Kasumi-1 (cell line): ENCODE measurements at places on chromosomes 11 and 22.
A peak's percentile ranks its signal among the peaks of the same experiment; 100 is the strongest.

DNA sequence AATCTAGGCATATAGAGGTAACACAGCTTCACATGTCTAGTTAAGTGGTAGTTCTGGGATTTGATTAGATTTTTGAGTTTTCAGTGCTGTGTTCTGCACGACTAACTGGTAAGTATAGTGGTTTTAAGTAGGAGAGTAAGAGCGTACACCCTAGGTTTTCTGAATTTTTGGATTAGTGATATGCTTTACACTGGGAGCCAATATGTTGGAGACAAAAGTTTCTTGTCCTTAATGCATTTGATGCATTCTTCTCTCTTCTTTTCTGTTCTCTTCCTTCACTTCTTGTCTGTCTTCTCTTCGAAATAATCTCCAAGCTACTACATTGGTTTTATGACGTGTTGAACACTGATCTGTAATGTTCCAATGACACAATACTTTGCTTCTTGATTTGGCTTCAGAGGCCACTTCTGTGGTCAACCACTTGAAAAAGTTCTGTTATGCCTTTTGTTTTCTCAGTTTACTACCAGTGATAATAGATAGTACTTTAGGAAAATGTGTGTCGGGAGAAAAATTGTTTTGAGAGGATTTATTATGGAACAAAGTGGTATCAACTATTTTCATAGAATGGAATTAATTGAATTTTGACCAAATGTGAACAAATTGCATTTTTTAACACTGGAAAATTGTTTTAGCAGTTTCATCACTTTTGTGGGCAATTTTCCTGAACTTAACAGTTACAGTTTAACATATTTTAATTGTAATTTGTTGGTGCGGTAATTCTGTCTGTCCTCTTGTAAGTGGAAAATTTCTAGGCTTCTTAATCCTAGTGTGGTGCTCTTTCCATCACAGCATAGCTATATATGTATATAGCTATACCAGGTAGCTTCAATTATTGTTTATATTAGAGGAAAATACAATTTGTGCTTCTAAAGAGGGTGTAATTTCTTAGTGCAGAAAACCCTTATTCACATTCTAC lies 2.6 kb downstream of the PDE3B start:
- DNase-seq, result peak; percentile 45

DNA sequence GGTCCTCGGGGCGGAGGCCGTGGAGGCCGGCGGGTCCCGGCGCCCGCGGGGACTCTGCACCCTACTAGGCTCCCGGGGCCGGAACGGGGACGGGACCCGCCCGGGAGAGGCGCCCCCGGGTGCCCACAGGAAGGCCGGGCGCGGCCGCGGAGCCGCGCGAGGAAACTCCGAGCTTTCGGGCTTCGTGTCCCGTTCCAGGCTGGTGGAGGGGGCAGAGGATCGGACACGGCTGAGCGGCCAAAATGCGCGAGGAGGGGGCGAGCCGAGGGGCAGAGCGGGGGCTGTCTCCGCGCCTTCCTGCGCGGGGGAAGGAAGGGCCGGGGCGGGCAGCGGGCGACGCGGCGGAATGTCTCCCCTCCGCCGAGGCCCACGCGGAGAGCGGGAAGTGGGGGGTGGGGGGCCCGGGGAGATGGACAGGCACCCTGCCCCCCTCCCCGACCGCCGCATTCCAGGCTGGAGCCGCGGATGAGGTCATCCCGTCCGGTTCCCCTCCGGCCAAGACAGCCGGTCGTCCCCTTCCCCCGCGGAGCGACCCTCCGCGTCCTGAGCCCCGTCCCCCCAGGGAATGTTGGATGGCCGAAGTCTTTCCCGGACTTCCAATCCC lies 430 bp downstream of the CDC42EP1 start:
- DNase-seq, result no peak

- DNase-seq, result no peak
These were observed 33.7 kb upstream of the CHORDC1 start for GRCh38 chr11:90256404-90257157.

- no peak for DNase-seq
These were observed 85.3 kb upstream of the GAL start for GRCh38 chr11:68598816-68599653.

DNA sequence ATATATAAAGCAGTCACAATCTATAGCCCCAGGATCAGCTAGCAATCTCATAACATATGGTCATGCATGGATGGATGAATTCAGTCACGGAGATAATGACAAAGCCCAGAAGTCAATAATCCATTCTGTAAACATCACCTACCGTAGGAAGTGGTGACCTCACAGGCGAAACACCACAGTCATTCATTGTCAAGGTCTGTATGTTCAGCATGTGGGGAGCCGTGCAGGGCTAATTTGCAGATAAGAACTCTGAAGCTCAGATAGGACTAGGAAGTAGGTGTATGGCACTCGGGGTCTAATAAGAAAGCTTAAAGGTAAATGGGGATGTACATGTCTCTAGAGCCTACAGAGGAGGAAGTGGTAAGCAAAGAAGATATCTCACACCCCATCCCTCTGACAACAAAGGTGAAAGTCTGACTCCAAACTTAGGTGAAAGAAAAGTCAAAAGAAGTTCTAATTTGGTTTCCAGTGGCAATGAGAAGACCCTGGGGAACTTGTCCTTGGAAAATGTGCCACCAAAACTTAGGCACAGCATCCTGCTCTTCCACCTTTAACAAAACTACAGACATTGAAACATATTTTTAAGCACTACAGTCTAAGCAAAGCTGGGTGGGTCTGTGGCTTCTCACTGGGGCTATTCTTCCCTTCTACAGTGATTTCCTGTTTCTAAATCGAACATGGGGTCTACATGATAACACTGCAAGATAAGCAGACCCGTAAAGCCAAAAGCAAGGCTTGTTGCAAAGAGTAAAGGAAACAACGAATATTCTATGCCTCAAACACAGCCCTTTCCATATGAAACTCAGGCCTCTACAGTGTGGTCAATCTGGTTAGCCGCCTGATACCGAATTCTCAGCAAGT lies 5.2 kb downstream of the CRTAM start:
- DNase-seq, result peak; percentile 19

GRCh38 chr22:24153353-24153752 lies 27.9 kb upstream of the SUSD2 start:
- peak; percentile 16 for DNase-seq

DNA sequence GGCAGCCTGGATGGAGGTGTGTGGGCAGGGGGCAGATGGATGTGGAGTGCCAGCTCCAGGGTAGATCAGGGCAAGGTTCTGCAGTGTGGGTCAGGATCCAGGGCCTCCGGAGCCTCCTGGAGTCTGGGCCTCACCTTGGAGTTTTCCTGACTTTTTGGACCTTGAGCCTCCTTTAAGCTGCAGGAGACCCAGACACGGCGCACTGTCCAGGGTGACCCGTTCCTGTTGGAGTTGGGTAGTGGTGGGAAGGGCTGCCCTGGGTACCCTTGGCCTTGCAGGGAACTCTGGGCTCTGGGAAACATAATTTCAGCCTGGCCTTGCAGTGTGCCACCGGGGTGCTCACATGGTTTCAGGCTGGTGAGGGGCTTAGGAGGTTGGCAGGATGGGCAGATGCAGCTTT lies 17.0 kb downstream of the MGAT3 start:
- DNase-seq, result no peak

DNA sequence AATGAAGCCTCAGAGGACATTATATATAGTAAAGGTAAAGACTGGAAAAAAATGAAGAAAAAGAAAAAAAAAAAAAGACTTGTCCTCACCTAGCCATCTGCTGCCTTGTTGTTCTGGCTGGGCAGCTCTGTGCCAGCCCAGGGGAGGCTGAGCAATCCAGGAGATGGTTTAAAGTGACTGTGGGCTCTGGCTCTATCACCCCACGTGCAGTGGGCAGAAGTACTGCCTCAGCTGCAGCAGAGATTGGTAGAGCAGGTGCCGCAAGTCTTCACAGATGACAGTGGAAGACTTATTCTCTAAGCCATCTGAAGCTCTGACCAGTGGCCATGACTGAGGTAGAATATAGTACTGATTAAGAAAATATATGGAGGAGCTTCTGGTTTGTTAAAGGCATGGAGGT lies 62.2 kb downstream of the SGSM3 start:
- DNase-seq, result no peak

DNA sequence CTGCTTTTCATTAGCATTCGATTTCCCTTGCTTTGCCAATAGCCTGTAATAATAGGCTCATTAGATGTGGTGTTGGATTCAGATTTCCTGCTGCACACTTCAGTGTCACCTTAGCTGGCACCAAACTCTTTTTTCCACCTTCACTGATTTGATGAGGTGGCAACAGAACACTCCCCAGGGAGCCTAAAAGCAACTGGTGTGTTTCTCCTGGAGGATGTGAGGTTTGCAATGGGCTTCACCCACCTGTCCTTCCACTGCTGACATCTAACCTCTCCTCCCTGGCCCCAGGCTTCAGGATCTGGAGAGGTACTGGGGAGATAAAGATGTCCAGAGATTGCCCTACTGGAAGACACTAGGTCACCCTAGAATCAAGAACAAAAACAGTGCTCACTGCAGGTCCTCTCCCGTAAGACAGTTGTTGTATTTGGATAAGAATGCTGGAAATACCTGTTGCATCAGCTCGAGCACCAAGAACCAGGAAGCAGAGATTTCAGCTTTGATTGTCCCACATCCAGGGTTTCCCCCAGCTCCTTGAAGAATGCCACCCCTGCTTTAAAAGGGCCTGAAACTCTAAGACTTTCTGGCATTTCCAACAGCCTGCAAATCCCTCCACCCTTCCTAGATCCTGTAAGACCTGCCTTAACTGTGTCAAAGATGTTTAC lies 96.9 kb downstream of the SLC1A2 start:
- no peak for DNase-seq

- DNase-seq, result peak; percentile 14
These were observed 1566.2 kb upstream of the TENM4 start for GRCh38 chr11:81007046-81007445.
